ENCODE measurements at places on chromosomes 2 and 18.

DNA sequence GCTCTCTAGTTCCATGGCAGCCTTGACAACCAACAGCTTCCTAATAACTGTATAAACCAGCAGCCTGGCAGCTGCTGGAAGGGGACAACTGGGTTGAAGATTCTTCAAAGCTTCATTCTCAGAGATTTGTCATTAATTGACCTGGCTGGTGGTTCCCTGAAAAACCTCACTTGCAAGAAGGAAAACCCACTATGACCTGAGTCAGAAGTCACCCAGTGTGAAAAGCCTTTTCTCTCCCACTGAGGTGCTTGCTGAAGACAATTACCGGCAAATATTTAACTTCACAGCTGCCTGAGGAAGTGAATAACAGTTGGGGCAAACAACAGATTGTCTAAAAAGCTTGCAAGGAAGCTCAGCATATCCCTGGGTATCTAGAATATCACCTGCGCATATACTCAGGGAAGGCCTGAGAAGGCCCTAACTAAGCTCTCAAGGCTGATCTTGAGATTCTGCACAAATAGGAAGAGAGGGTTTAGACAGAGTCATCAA, 49.9 kb downstream of the CRACDL start:
- DNase-seq, result no peak

DNA sequence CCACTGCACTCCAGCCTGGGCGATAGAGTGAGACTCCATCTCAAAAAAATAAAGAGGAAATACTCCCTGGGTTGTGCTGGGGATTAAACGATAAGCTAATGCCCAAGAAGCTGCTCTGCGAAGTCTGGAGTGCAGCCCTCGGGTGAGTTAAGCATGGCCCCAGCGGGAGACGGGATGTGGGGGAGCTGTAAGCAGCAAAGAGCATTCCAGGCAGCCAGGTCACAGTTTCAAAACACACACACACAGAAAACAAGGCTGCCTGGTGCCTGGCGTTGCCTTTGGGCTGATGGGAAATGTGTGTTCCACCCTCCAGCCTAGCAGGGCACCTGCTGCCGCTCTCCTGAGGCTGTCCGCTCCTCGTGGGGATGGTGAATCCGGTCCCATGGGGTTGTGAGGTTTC, 24.1 kb downstream of the ODC1 start:
- DNase-seq, result no peak

DNA sequence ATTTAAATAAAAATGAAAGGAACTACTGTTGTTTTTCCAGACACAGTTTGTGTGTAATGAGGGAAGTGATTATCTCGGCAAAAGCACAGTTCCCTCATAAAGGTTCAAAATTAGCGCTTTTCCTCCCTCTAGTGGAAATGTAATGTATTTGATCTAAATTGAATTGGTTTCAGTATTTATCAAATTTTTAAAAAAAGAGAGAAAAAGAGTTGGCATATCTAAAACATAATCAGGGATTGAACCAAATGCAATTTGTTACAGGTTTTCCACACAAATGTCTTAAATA, 37.5 kb downstream of the CMPK2 start:
- no peak for DNase-seq

DNA sequence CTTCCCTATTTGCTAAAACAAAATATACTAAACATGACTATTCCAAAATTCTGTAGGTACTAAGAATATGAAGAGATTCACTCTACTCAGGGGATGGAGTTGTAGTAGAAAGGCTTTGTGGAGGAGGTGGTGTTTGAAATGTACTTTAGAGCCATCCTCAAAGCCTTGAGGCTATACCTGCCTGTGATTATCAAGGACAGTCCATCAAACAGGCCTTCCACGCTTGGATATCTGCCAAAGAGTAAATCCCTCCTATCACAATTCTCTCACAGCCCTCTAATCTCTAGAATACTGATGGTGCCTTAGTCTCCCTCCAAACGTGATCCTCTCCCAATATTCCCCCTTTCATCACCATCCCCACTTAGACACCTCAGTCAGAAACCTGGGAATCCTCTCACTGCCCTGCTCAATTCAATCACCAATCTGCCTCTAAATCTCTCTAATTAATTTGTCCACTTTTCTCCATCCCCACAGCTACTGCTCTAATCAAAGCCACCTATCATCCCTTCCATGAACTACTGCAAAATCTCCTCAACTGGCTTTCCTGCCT, 13.1 kb downstream of the SOS1 start:
- no peak for DNase-seq

DNA sequence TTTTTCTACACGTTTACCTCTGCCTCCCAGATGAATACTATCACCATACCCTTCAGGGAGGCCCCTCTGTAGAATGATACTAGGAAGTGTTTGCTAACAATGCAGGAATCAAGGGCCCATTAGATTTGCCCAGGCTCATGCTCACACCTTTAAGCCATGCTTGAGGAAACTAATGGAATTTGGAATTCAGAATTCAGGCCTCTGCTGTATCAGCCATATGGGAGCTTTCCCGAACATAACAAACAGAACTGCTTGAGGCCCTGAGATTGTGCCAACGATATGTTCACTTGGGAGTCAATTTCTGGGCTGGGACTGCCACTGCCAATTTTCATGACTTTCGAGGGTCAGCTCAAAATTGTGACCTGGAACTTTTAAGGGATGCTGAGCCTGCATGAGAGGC, 282.5 kb downstream of the CLIP4 start:
- DNase-seq, result no peak

DNA sequence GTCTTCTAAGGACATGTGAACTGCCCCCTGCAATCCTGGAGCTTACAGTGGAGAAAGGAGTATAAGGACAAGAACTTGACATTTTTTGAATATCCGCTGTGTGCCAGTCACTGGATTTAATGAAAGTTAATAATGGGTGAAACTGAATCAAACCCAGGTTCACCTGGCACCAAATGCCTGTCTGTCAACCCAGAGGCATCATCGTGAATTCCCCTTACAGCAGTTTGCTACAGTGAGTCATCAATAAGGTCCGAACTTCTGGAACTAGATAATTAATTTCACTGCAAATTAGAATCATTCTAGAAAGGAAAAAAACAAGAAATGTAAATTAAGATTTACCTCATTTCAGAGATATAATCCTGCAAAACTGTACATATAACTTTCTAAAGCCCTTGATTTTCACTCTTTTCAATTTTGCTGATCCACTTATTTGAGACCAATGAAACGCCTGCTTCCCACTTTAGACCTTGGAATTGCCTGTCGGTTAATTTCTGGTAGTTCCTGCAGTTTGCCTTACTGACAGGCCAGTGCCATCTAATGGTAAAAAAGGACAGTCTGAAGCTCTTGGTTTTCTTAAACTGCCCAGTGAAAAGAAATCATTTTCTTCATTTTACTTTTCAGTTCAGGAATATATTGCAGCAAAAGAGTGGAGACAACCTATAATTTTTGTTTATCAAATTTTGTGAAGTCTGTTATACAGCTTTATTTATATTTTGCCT, 8.2 kb downstream of the DSG2 start:
- no peak for DNase-seq

DNA sequence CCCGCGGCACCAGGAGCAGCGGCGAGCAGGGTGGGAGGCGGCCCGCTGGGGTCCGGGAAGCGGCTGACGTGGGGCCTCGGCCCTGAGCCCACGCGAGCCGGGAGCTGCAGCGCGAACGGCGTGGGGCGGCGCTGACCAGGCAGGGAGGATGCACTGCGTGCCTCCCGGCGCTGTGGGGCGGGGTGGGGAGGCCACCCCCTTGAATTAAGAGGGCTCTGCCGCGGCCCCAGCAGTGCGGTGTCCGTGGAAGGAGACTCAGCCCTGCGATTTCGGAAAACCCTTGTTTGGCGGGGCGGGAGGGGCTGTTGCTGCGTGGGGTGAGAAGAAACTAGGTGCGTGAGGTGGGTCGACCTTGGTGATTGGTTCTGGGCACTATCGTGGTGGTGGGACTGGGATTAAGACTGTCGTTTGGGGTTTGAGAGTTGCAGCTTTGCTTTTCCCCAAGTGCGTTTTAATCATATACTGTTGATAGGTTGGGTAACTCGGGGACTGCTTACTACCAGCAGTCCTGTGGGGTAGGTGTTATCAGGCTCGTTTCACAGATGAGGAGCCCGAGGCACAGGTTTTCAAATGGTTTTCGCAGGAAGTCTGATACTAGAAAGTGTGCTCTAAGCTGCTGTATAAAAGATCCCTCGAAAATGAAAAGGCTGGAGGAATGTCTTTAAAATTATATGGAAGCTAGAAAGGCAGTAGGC, 722 bp downstream of the ACSL3 start:
- DNase-seq, result peak; percentile 14

- DNase-seq, result no peak
Measured at GRCh38 chr2:127771756-127772155, 39.2 kb downstream of the WDR33 start.

GRCh38 chr2:235949567-235950472, 218.4 kb downstream of the GBX2 start:
- no peak for DNase-seq

DNA sequence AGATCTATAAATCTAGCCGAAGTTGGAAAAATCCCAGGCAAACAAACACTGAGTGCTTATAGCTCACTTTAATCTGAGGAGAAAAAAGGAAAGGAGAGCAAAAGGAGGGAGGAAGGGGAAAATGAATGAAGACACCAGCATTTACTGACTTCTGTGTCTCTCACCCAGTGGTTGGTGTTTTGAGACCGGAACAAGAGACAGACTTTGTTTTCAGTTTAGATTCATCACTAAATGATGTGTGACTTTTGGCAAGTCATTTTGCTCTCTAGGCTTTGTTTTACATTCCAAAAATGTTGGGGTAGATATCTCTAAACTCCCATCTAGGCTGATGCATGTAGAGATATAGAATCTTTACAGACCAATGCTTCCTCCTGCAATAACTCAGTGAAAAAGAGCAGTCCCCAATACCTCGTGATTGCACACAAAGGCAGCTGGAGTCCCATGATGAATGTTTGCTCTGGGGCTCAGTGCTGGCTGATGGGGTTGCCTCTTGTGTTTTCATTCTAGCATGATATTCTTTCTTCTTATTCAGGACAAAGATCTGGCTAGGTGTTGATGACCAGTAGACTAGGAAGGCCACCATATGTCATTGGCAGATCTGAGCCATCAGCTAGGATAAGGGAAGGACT, 51.4 kb downstream of the TRIB2 start:
- DNase-seq, result no peak

DNA sequence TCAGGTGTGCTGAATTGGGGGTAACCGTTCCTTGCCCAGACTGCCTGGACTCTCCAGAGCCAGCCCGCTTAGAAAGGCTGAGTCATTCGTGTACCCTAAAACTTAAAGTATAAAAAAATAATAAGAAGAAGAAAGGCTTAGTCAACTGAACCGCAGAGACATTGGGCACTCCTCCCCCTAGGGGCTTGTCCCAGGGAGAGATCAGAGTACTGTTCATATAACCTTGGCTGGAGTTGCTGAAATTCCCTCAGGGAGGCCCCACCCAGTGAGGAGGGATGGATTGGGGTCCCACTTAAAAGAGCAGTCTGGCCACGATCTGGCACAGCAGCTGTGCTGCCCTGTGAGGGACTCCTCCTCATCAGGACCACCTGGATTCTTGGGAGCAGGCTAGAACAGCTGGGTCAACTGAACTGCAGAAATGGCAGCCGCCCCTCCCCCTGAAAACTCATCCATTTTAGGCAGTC, 37.2 kb downstream of the ANKRD12 start:
- DNase-seq, result no peak
